Spinal cord (tissue), 10 donors: ENCODE measurements at places on chromosomes 6 and 20.

DNA sequence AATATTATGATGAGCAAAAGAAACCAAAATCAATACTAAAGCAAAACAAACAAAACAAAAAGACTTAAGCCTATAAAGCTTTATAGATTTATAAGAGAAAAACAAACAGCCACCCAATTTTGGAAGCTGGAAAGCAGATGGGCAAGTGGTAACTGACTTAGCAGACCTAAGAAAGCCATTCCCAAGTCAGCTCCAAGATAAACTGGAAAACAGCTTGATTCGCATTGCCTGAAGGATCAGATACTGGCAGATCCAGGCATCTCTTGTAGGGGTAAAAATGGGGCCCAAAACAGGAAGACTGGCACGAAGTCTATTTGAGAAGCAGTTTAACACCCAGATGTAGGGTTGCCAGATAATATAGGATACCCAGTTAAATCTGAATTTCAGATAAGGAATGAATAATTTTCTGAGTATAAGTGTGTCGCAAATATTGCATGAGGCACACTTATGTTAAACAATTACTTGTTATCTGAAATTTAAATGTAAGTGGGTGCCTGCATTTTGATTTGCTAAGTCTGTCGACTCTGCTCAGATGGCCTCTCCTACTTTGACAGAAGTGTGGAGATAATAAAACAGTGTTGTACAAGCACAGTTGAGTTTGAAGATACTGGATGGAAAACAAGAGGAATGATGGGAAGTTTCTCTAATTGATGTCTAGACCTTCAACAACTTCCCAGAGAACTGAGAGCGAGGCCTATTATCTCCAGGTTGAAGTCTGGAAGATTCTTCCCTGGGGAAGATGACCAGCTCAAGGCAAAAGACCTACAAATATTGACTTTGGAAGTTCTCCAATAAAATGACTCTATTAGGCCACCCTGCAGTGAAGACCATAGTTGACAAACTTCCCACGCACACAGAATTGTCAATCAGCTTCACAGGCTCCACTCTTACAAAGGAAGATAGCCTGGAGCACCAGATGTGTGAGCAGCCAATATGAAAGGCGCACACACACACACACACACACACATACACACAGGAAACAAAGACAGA is 113.4 kb downstream of the FAM50B start:
- no peak for DNase-seq

DNA sequence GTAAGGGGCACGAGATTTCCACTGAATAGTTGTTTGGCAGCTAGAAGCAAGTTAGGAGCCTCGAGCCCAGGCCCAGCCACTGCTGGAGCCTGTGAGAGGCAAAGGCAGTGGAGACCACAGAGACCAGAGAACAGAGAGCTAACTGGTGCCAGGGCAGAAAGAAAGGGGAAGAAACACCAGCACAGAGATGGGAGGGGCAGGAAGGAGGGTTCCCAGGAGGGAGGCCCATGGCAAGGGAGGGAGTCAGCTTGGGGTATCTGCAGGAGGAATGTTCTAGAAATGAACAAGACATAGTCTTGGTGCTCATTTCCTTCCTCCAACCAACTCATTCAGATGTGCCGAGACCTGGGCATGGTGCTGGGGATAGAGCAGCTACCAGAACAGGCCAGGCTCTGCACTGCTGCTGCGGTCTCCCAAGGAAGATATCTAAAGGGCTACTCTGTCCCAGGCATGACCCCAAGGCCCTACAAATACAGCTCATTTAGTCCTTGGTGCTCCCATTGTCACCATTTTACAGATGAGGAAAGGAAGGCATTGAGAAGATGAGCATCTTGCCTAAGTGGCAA is 10.7 kb downstream of the ANGPT4 start:
- DNase-seq = no peak

DNA sequence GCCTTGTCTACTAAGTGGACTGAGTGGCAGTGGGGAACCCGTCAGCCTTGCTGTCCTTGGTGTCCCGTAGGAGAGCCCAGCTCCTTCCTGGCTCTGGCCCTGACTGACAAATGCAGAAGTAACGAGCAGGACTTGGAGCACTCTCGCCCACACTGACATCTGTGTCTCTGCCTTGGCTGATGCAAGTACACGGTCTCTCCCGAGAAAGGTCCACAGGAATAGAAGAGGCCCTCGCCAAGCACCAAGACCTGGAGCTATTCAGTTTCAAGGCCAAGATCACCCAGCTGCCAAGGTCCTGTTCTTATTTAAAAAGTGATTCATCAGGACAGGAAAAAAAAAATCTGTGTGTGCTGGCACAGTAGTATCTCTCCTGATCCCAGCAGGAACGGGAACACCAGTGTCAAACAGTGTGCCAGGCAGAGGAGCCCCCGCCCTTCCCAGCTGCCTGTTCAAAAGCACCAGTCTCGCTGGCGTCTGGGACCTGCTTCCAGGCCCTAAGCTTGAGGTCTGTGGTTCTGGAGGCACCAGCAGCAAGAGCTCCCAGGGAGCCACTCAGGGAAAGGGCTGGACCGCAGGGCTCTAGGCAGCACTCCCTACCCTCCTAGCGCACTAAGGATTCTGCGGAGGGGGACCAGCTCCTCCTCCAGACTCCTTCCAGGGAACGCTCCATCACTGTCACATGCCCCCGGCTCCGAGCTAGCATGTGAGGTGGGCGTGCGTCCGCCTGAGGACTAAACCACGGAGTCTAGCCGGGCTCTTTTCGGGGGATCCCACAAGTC is 376.9 kb downstream of the RNGTT start:
- DNase-seq = no peak

DNA sequence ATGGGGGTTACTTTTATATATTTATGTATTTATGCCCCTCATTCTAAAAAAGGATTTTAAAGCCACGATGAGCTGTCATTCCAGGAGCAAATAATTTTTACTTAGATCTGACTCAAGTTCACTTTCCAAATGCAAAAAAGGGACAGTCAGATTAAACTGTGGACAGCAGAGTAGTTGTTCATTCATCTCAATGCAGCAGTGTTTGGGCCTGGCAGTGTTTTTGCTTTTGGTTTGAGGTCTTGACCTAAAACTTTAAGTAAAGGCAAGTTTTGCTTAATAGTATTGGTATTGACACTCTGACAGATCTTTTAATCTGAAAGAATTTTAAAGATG is 13.9 kb downstream of the JARID2 start:
- DNase-seq = no peak

DNA sequence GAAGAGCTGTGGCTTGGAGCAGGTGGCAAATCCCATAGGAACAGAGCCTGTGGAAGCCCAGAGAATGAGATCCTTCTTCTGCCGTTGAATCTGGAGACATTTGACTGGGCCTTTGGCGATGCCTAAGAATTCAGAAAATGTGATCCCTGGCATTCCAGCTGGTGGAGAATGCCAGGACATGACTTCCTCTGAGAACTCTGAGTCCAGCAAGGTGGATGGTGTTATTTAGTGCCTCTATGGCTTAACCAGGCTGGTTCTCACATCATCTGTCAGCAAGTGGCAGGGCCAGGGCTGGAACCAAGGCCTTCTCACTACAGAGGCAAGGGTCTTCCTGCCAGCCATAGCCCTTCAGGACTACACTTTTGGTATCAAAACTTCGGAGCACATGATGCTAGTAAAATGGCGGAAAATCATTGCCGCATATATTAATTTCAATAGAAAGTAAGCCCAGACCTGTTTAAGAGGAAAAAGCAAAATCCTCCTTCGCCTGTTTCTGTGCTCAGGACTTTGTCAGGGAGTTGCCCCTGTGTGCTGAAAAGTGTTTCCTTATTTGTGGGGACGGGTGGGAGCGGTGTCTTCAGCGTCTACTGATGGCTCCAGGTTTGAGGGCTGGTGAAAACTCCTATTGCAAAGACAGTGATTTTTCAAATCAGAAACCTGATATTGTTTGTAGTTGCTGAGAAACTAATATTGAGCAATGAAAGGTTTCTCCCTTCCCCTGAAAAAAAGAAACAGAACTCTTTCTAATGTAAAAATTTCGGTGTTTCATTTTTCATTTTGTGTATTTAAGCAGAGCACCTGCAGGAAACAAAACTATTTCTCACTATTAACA is 23.9 kb downstream of the DUSP22 start:
- no peak for DNase-seq

DNA sequence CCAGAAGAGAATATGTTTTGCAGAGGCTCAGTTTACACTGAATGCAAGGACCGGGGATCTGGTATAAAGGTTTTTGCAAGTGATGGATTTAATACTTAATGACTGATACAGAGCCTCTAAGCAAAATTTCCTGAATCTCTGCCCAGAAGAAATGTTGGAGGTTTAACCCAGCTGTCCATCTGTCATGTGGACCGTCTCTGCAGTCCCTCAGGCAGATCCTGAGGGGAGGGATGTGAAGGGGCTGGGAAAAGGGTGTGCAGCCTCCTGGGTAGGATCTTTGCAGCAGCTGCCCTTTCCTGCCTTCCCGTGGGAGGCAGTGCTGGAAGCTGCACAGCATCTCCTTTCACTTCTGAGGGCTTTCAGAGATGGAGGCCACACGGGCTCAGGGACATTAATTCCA is 207.0 kb downstream of the SLC24A3 start:
- DNase-seq = no peak

- DNase-seq = peak; percentile 15
Observed at GRCh38 chr6:43738267-43738676, 31.7 kb upstream of the VEGFA start.

DNA sequence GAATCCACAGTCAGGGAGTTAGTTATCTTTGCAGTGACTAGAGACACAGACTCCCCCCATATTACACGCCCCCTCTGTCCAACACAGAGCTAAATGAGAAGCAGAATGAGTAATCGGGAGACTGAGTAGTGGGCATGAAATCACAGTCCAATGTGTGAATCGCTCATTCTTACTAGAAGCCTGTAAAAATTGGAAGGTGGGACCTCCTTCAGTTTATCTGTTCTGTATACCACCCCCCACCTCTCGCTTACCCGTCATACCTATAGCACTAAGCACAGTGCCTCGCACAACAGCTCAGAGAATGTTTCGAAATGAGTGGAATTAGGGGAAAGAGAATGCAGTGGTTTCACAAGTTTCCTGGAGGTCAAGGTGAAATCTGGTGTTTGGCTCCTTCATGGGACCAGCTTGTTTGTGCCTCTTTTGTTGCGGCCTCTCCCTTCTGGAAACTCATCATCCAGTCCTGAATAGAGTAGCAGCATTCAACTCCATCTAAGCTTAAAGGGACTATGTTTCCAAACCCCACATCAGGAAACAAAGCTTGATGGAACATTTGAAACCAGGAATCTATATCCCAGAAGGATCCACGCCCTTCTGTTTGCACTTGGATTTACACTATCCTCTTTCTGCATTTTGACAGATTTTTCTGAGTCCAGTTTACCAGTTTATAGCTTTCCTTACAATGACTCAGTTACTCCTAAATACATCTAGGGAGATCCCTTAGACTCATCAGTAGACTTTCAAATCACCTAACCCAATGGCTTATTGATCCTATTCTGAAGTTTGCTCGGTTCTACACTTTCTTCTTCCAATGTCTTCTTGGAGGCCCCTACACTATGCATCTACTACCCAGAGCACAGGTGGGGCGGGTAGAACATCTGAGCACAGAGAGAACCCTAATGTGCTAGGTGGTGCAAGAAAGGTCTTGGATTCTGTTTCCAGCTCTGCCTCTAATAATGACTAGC is 59.2 kb upstream of the PIM1 start:
- DNase-seq = no peak

DNA sequence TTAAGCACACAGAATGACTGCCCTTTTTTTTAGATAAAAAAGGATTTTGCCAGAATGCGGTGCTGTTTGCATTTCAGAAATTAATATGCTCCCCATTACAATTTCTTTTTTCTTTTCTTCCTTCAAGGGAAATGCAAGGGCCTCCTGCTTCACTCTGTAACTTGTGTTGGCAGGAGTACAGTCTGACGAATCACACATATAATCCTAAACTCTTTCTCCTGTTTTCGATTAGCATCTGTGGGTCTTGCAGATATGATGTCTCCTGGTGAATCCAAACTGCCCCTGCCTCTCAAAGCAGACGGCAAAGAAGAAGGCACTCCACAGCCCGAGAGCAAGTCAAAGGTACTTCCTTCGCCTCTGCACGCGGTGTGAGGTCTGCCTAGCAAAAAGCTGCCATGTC is 149.5 kb downstream of the TMEM242 start:
- DNase-seq = no peak

DNA sequence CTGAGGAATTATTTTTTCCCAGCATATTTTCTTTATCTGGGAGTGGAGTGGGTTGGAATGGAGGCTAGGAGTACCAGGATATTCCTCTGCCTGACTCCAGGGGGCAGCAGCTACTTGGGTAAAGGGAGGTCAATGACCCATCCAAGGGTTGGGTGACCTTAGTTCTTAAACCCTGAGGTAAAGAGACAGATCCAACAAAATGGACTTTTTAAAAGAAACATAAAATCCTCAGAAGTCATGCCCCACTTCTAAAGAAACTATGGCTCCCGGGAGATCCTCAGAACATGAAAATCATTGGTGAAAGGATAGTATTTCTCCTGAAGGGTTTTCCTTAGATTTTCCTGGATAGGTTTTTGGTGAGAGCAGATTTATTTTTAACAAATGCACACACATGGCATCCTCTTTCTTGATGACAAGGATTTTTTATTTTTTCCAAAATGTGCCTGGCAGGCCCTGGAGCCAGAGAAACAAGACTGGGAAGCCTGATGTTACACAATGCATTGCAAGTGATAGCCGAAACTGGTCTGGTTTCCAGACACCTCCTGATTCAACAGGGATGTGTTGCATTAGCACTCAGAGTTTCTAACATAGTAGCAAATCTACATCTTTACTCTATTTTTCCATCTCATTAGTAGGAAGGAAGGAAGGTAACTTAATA is 240.9 kb upstream of the BTBD3 start:
- DNase-seq = no peak

DNA sequence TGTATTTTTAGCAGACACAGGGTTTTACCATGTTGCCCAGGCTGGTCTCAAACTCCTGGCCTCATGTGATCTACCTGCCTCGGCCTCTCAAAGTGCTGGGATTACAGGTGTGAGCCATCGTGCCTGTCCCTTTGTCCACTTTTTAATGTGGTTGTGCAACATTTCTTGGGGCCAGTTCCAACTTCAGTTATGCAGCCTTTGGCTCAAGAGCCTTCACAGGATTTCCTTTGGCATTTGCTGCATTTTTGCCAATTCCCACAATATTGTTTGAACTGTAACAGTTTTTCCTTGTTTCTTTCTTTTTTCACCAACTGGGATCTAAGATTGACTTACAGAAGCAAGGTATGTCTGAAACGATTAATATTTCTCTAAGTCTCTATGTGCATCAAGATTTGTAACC is 63.6 kb downstream of the EDN1 start:
- DNase-seq = no peak

GRCh38 chr6:25583099-25583498 is 68.9 kb upstream of the SCGN start:
- no peak for DNase-seq

DNA sequence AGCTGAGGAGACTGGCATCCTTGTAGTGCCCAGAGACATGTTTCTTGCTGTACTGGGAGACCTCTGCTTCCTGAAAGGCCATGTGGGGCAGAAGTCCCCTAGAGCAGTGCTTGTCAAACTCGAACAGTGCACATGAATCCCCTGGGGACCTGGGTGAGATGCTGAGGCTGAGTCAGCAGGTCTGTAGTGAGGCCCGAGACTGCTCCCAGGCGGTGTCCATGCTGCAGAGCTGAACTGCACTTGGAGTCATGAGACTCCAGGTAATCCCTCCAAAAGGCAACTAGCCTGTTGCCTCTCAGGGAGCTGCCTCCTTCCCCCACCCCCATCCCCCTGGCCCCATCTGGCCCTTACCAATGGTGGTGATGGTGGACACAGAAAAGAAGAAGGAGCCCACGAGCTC is 3.7 kb downstream of the KCNK17 start:
- no peak for DNase-seq
